Upper lobe of left lung (tissue), 6 donors: ENCODE measurements at places on chromosomes 12 and 14.

DNA sequence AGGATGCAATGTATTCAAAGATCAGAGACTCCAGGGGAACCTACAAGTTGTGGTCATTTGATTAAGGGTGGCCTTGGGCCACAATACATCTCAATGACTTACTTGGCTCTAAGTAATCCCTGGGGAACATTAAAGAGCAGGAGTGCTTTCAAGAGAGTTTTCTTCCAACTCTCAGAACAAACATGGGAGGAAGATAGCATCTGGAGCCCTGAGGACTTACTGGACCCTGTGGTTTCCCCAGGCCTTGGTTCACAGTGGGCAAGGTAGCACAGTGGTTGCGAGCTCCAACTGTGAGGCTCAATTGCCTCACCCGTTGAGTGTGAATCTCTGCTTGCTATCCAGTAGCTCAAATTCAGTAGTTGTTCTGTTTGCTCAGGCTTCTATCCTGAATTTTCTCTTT is 32.4 kb downstream of the STXBP6 start:
- no peaks in the 10 kb centered on the region for H3K36me3 ChIP-seq
- H3K4me3 ChIP-seq, result no peak overlapping the region
- no peak overlapping the region for H3K27ac ChIP-seq

DNA sequence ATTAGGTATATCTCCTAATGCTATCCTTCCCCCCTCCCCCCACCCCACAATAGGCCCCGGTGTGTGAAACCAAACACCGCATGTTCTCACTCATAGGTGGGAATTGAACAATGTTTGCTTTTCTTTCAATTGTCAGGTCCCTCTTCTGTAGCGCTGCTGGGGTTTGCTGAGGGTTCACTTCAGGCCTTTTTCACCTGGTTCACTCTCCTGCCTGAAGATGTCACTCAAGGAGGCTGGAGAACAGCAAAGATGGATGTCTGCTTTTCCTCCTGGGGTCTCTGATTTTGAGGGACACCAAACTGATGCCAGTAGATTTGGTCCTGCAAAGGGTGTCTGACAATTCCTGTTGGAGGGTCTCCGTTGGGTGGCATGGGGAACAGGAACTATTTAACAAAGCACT is 35.8 kb downstream of the KLRK1 start:
- no peaks in the 10 kb centered on the region for H3K4me1 ChIP-seq
- no peaks in the 10 kb centered on the region for H3K36me3 ChIP-seq
- no peaks in the 10 kb centered on the region for H3K27me3 ChIP-seq

- DNase-seq, result no peak
- H3K27me3 ChIP-seq, result no peaks in the 10 kb centered on the region
- no peak overlapping the region for H3K4me3 ChIP-seq
- no peak overlapping the region for H3K27ac ChIP-seq
- peaks cover 3% of the 10 kb centered on the region for H3K4me1 ChIP-seq
- H3K36me3 ChIP-seq, result no peaks in the 10 kb centered on the region
Measured at GRCh38 chr12:5586201-5586600, 154.3 kb downstream of the NTF3 start.

GRCh38 chr12:41943671-41944070 is 201.0 kb downstream of the GXYLT1 start:
- no peaks in the 10 kb centered on the region for H3K4me1 ChIP-seq
- no peak for DNase-seq
- H3K36me3 ChIP-seq, result no peaks in the 10 kb centered on the region
- H3K27ac ChIP-seq, result no peak overlapping the region
- no peaks in the 10 kb centered on the region for H3K27me3 ChIP-seq

DNA sequence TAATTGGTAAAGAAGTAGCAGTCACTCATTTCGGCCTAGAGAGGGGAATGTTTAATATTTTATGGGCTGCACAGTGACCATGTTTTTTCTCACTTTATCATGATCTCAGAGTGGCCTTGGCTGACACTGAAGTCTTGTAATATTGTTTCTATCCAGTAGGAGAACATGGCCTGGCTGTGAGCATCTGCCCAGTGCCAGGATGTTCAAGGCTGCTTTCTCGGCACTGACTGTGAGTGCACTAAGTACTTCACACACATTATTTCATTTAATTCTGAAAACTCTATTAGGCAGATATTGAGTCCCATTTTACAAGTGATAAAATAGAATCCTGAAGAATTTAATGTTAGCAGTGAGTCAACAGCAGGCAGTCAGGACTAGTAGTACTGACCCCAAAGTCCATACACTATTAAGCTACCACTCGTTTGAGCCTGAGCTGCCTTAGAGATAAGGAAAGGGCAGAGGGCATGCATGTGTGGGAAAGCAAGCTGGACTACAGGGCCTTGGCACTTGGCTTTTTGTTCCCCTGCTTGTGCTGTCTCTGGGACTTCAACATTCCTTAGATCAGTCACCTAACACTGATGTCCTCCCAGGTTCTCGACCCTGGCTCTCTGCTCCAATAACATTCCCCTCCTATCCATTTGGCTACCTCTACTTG is 42.2 kb upstream of the APPL2 start:
- no peaks in the 10 kb centered on the region for H3K27me3 ChIP-seq
- H3K4me3 ChIP-seq, result no peak overlapping the region
- H3K27ac ChIP-seq, result no peak overlapping the region
- no peaks in the 10 kb centered on the region for H3K36me3 ChIP-seq
- DNase-seq, result no peak

GRCh38 chr12:131882804-131883520 is 11.5 kb upstream of the ULK1 start:
- DNase-seq, result peak; percentile 44
- no peaks in the 10 kb centered on the region for H3K36me3 ChIP-seq
- no peak overlapping the region for H3K27ac ChIP-seq
- H3K4me3 ChIP-seq, result no peak overlapping the region

DNA sequence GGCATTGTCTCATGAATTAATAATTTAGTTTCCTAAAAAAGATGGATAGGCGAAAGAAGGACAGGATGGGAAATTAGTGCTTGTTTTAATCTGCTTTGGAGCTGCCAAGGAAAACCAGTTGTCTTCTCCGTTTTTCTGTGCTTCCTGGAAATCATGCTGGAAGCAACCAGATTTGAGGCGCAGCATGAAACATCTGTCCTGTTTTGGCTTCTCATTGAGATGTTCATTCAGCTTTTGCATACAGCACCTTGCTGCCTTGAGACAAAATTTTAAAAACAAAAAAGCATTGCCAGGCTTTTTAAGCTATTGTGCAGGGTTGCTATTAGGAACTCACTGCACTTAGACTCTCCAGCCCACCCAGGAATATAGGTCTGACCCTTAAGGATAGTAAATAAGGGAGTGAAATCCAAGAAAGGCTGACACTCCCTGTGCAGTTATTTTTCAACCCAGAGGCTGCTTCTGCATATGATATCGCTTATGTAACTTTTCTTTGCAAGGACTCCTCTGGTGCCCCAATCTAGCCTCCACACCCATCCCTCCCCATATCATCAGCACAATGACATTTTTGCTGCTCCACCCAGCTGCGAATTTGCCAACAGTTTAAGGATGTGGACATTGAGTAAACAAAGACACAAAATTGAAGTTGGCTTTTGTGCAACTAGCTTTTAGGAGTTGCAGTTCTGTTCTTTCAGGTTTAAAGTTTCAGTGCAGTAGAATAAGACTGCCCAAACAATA is 46.9 kb upstream of the MDM1 start:
- H3K4me3 ChIP-seq, result no peak overlapping the region
- no peaks in the 10 kb centered on the region for H3K27me3 ChIP-seq
- peak; percentile 51 for DNase-seq
- peaks cover 29% of the 10 kb centered on the region for H3K4me1 ChIP-seq
- H3K27ac ChIP-seq, result no peak overlapping the region
- H3K36me3 ChIP-seq, result no peaks in the 10 kb centered on the region

- H3K27ac ChIP-seq, result no peak overlapping the region
- H3K4me3 ChIP-seq, result no peak overlapping the region
- no peaks in the 10 kb centered on the region for H3K27me3 ChIP-seq
- H3K4me1 ChIP-seq, result peaks cover 9% of the 10 kb centered on the region
- H3K36me3 ChIP-seq, result no peaks in the 10 kb centered on the region
Measured at GRCh38 chr12:93727195-93727811, 50.1 kb downstream of the CRADD start.

- no peak overlapping the region for H3K4me3 ChIP-seq
- no peaks in the 10 kb centered on the region for H3K4me1 ChIP-seq
- H3K36me3 ChIP-seq, result no peaks in the 10 kb centered on the region
- no peaks in the 10 kb centered on the region for H3K27me3 ChIP-seq
Measured at GRCh38 chr14:54617467-54617866, 50.5 kb downstream of the SAMD4A start.

DNA sequence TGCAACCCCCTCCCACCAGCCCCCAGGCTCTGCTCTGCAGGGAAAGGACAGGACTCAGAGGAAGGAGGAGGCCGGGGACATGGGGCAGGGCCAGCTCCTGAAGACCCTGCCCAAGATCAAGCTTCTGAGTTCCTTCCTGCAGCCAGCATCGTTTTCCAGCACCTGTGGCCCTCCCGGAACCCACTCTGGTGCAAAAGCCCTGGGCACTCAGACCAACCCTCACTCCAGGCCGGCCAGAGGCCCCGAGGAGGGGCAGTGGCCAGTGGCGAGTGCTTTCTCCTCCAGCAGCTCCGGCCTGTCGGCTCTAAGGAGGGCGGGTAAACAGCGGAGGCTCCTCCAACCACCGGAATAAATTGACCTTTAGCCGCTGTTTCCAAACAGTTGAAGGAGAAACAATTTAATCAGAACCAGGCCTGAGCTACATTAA is 10.8 kb downstream of the TMEM179 start:
- no peaks in the 10 kb centered on the region for H3K27me3 ChIP-seq
- DNase-seq, result no peak
- no peak overlapping the region for H3K4me3 ChIP-seq
- no peak overlapping the region for H3K27ac ChIP-seq
- no peaks in the 10 kb centered on the region for H3K4me1 ChIP-seq

GRCh38 chr14:90276646-90277367 is 20.5 kb downstream of the PSMC1 start:
- peak; percentile 38 for DNase-seq
- no peaks in the 10 kb centered on the region for H3K27me3 ChIP-seq
- H3K27ac ChIP-seq, result no peak overlapping the region

DNA sequence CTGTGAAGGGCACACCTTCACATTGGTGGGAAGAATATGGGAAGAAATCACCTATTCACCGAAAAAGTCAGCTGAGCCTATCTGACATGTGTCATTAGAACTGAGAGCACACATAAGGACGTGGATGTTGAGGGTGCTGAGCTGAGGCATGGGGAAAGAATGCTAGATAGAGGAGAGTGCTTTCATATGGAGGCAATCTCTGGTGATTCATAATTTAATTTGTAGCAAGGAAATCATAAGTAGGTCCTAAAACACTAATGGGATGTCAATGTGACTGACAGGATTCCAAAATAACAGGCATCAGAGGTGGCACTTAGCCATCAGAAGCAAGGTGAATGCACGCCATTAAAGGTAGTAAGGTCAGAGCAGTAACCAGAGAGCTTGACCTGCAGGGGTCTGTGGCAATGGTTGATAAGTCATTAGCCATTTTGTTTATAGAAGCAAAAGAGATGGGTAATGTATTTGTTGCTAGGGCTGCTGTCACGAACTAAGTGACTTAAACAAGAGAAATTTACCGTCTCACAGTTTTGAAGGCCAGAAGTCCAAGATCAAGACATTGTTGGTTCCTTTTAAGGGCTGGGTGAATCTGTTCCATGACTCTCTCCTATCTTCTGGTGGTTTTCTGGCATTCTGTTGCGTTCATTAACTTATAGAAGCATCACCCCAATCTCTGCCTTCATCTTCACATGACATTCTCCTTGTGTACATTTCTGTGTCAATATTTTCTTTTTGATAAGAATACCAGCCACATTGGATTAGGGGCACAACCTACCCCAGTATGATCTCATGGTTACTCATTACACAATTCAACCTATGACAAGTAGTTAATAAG is 69.3 kb downstream of the ANKS1B start:
- H3K27me3 ChIP-seq, result no peaks in the 10 kb centered on the region
- no peak for DNase-seq
- H3K4me1 ChIP-seq, result peaks cover 6% of the 10 kb centered on the region

DNA sequence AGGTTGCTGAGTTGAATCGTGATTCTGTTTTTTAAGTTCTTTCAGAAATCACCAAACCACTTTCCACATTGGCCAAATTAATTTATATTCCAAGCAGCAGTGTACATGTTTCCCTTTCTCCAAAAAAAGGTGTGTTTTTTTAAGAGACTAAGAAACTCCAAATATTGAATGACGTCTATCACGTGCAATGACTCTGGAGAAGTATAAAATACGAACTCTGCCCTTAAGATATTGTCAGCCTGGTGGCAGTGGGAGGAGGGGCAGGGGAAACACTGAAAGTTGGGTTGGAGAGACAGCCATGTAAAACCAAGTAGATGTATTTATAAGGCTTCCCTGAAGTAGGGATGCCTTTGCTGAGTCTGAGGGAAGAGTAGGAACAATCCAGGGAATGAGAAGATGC is 50.1 kb upstream of the DHRS4 start:
- no peak for DNase-seq
- no peaks in the 10 kb centered on the region for H3K36me3 ChIP-seq
- no peak overlapping the region for H3K27ac ChIP-seq
- no peaks in the 10 kb centered on the region for H3K4me1 ChIP-seq
- no peaks in the 10 kb centered on the region for H3K27me3 ChIP-seq
- H3K4me3 ChIP-seq, result no peak overlapping the region

GRCh38 chr12:42585841-42586216 is 3.7 kb downstream of the PRICKLE1 start:
- no peaks in the 10 kb centered on the region for H3K36me3 ChIP-seq
- no peak overlapping the region for H3K4me3 ChIP-seq
- no peak for DNase-seq
- H3K27ac ChIP-seq, result no peak overlapping the region

- H3K27me3 ChIP-seq, result no peaks in the 10 kb centered on the region
- peak overlapping the region; percentile 99 for H3K4me3 ChIP-seq
- H3K36me3 ChIP-seq, result no peaks in the 10 kb centered on the region
- H3K27ac ChIP-seq, result peak overlapping the region; percentile 90
Measured at GRCh38 chr12:93441081-93441616, 598 bp downstream of the UBE2N start.

DNA sequence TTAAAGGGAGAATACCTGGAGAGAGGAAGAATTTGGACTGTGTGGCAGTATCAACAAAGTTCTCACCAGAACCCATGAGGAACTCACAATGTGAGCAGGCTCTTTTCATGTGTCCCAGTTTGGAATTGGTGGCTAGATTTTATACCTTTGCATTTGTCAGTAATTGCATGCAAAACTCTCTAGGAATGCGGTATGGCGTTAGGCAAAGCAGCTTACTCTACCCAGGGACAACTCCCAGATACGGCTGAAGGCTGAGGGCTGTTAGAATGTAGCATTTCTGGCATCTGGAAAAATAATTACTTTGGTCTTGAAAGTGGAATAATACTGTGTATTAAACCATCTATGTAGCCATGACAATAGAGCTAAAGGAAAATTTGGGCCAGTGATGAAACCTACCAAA is 635.5 kb downstream of the SLC16A7 start:
- H3K4me1 ChIP-seq, result no peaks in the 10 kb centered on the region
- no peak overlapping the region for H3K4me3 ChIP-seq
- H3K27me3 ChIP-seq, result no peaks in the 10 kb centered on the region
- no peak overlapping the region for H3K27ac ChIP-seq
- H3K36me3 ChIP-seq, result no peaks in the 10 kb centered on the region

GRCh38 chr14:81179631-81180030 is 41.1 kb downstream of the GTF2A1 start:
- no peak for DNase-seq
- no peak overlapping the region for H3K4me3 ChIP-seq
- no peaks in the 10 kb centered on the region for H3K27me3 ChIP-seq
- H3K36me3 ChIP-seq, result no peaks in the 10 kb centered on the region
- H3K27ac ChIP-seq, result no peak overlapping the region

- H3K36me3 ChIP-seq, result no peaks in the 10 kb centered on the region
- H3K27ac ChIP-seq, result no peak overlapping the region
Measured at GRCh38 chr12:125376422-125376821, 311.2 kb downstream of the AACS start.

- no peak overlapping the region for H3K27ac ChIP-seq
- no peak for DNase-seq
- no peak overlapping the region for H3K4me3 ChIP-seq
- H3K4me1 ChIP-seq, result no peaks in the 10 kb centered on the region
- no peaks in the 10 kb centered on the region for H3K36me3 ChIP-seq
Measured at GRCh38 chr12:100964028-100964427, 169.5 kb downstream of the ANO4 start.
